NCI-H524 (cell line): ENCODE measurements at places on chromosomes 5 and 9.

DNA sequence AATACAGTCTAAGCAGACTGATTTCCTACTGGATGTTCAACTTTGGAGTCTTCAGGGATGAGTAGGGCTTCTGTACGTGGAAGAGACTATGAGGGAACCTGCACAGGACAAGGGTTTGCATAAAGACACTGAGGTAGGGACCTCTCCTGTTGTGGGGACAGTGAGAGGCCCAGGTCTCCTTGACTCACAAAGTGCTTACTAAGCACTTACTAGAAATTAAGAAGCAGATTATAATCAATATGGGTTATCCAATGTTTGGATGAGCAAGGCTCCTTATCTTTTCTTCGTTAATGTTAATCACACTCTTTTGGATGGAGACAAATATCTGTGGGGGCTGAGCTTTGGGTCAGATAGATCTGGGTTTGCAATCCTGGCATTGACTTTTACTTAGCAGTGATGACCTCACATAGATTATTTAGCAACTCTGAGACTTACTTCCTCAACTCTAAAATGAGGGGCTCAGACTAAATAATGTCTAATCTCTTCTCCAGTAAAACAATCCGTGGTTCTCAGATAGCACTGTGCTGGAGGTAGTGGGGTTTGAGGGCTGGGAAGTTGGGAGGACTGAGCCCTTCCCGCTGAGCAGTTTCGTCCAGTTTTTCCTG lies 45.9 kb downstream of the PDCD1LG2 start:
- DNase-seq, result no peak

GRCh38 chr9:34929506-34930102 lies 28.5 kb upstream of the PHF24 start:
- peak; percentile 55 for DNase-seq

DNA sequence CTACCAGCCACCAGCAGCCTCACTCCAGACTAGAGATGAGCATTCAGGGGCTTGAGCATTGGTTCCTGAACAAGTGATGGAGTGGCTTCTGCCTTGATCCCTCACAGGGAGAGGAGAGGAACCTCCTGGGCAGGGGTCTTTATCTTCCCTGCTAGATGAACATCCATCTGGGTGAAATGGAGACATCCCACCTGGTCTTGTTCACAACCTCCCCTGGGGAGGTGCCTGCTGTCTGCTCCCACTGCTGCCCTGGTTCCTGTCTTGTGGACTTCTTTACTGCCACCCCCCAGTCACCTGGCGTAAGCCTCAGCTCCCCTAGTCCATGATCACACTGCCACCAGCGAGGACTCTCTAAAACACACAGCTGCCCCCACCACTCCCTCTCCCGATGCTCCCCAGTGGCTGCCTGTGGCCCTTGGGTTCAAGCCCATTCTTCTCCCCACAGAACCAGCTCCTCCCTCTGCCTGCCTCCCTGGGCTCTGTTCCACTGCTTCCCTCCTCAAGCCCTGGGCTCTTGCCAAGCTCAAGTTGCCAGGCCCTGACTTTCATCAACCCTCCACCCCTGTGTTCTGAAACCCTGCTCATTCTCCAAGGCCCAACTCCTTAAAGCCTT lies 51.5 kb downstream of the COL15A1 start:
- no peak for DNase-seq

- DNase-seq, result peak; percentile 54
These were observed 31.7 kb downstream of the MRPL22 start for GRCh38 chr5:154972476-154973080.

DNA sequence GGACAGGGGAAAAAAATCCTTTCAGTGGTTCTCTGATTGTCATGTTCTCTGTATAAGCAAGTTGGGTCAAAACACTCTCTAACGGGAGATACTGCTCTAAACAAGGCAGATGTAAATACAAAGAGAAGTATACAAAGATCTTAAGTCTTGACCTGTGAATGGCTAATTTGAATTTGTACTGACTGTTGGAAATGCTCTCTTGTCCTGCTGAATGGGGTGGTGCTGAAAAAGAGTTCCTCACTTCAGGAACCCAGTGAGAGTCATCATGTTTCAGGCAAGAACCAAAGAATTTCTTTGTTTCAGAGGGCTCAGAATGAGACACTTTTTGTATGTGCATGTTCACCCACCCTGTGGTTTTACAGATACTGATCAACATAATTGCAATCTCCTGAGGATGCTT lies 461.0 kb downstream of the NR2F1-AS1 start:
- DNase-seq, result no peak

- DNase-seq, result no peak
These were observed 96.0 kb upstream of the ITGA2 start for GRCh38 chr5:52893105-52893504.

- no peak for DNase-seq
These were observed 12.5 kb upstream of the GADD45G start for GRCh38 chr9:89592213-89592815.

DNA sequence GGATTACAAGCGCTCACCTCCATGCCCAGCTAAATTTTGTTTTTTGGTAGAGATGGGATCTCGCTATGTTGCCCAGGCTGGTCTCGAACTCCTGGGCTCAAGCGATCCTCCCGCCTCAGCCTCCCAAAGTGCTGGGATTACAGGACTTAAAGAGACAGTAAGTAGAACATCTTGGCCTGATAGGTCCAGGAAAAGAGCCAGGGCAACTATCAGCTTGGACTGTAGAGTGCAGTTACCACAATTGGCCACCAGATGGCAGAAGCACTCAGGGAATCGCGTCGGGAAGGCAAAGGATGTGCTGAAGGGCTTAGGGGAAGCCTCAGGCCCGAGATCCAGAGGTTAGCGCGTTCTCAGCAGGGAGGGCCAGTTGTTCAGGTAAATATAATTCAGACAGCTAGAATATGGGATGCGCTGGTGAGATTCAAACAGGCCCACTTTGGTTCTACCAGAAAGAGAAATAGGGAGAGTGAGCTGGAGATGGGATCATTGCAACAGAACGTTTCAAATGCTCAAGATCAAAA lies 21.5 kb downstream of the C9orf57 start:
- no peak for DNase-seq

DNA sequence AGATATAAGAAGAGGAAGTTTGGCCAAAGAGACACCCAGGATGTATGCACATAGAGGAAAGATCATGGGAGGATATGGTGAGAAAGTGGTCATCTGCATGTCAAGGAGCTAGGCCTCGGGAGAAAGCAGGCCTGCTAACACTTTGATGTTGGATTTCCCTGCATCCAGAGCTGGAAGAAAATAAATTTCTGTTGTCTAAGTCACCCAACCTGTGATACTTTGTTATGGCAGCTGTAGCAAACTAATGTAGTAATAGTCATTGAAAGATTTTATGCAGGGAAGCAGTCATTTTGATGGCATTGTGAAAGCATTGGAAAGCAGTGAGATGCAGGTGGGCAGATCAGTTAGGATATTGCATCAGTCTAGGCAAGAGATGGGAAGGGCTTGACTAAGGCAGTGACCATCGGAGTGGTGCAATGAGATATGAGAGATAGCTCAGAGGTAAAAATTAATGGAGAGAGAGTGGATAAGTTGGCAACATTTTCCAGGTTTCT lies 24.5 kb upstream of the FOCAD start:
- no peak for DNase-seq

DNA sequence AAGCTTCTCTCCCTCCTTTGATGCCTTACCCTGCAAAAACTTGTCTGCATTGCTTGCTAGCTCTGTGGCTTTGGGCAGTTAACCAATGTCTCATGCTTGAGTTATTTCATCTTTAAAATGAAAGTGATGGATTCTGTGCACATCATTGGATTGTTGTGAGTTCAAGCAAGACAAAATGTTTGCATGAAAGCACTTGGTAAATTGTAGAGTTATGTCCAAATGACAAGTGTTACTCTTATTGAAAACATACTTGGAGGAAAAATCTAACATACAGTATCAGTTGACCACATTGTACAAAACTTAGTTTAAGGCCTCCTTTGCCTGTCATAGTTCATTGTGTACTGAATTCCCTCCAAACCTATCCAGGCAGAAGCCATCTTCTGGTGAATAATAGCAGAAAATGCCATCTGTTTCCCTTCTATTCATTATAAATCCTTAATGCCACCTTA lies 30.0 kb downstream of the TGFBR1 start:
- DNase-seq, result peak; percentile 59

- no peak for DNase-seq
These were observed 70.6 kb downstream of the ACTBL2 start for GRCh38 chr5:57411982-57412381.
